PC-3 (cell line): ENCODE measurements at places on chromosomes 7 and 10. TPM values are rescaled to one million over a fixed set of nuclear protein-coding genes. Genes with fewer than 3 reads are reported as not detected.

Gene SCART1
- 2.4 and 5.1 TPM in 2 replicates for total RNA-seq

Gene C7orf25
- 2.5 and 3.2 TPM in 2 replicates for total RNA-seq

Gene HMX3
- 0.51 TPM in 1 of 2 replicates, not detected in the other for total RNA-seq

Gene TDRD1
- total RNA-seq: not detected in 2 replicates

Gene SLC13A1
- total RNA-seq: not detected in 2 replicates

- no peak overlapping the region for H3K4me3 ChIP-seq
- H3K36me3 ChIP-seq: no peaks in the 10 kb centered on the region
- H3K27ac ChIP-seq: no peak overlapping the region
- no peaks in the 10 kb centered on the region for H3K4me1 ChIP-seq
These were observed 77.4 kb upstream of the ANLN start for GRCh38 chr7:36312064-36312914.

GRCh38 chr10:44439239-44439957 lies 54.5 kb upstream of the CXCL12 start:
- no peak overlapping the region for H3K4me3 ChIP-seq
- DNase-seq: no peak
- no peaks in the 10 kb centered on the region for H3K4me1 ChIP-seq
- H3K27ac ChIP-seq: no peak overlapping the region
- no peaks in the 10 kb centered on the region for H3K36me3 ChIP-seq
- no peaks in the 10 kb centered on the region for H3K27me3 ChIP-seq

GRCh38 chr7:12056381-12056780 lies 154.7 kb upstream of the TMEM106B start:
- H3K27me3 ChIP-seq: no peaks in the 10 kb centered on the region
- H3K27ac ChIP-seq: no peak overlapping the region
- H3K4me1 ChIP-seq: no peaks in the 10 kb centered on the region
- peaks cover 7% of the 10 kb centered on the region; the same call in 1 of the 2 replicates for H3K36me3 ChIP-seq
- no peak overlapping the region for H3K4me3 ChIP-seq

DNA sequence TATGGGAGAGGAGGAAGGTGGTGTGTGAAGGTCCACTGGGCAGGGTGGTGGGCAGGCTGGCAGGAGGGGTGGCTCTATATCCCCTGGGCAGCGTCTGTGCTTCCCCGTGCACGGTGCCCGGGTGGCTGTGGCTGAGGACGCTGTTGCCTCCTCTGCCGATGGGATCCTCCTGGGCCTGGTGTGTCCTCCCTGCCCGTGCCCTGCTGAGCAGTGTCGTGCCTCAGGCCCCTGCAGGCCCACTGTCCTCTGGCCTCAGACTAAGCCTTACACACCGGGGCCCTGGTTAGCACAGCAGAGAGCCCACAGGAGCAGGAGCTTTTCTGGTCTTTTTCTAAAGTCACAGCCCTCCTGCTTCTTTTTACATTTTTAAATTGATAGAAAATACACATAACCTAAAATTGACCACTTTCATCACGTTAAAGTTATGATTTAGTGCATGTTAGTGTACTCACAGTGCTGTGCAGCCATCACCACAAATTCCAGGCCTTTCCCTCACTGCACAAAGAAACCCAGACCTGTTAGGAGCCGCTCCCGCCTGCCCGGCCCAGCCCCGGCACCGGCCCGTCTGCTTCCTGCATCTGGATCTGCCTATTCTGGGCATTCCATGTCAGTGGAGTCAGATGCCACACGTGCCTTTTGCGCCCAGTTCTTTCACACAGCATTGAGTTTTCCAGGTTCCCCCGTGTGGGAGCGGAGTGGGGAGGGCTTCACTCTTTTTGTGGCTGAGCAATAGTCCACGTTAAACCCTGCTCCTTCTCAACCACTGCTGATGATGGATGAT lies 19.4 kb downstream of the PFKFB3 start:
- H3K4me3 ChIP-seq: no peak overlapping the region
- H3K27me3 ChIP-seq: no peaks in the 10 kb centered on the region
- DNase-seq: no peak

DNA sequence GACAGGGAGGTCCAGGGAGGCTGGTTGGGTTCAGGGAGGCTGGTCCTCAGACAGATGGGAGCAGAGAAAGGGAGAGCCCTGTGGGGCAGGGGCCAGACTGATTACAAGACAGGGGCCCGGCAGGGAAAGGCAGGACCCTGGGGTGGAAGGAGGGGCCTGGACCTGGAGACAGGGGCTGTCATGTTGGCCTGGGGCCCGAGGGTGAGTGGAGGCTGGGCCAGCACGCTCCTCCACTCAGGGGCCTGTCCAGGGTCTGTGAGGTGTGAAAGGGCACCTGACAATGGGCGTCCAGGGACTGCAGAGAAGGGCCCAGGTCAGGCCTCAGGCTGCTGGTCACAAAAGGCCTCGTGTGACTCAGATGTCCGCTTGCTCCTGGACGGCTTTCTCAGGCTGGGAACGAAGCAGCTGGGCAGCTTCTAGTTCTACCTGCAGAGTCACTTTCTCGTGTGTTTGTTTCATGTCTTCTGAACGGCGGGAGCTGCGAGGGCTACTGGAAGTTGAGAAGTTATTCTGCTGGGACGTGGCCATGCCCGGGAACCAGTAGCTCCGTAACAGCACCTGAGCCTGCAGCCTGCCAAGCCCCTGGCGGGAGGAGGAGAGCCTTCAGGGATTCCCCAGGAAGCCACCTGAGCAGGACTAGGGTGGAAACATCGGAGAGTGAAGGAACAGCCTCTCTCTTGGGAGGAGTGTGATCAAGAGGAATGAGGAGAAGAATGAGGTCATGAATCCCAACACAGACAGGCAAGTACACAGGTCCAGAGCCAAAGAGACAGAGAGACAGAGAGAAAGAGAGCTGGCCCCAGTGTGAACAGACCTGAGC lies 65.8 kb downstream of the KLF6 start:
- H3K4me3 ChIP-seq: no peak overlapping the region
- H3K27me3 ChIP-seq: no peaks in the 10 kb centered on the region
- no peak overlapping the region for H3K27ac ChIP-seq
- no peak for DNase-seq
- H3K36me3 ChIP-seq: no peaks in the 10 kb centered on the region

GRCh38 chr7:2084781-2085505 lies 147.8 kb downstream of the MAD1L1 start:
- no peaks in the 10 kb centered on the region for H3K27me3 ChIP-seq
- H3K4me1 ChIP-seq: no peaks in the 10 kb centered on the region
- H3K27ac ChIP-seq: no peak overlapping the region
- H3K4me3 ChIP-seq: no peak overlapping the region

GRCh38 chr10:109427411-109427810 lies 495.9 kb downstream of the XPNPEP1 start:
- H3K27me3 ChIP-seq: no peaks in the 10 kb centered on the region
- DNase-seq: peak; percentile 57
- no peak overlapping the region for H3K4me3 ChIP-seq
- H3K36me3 ChIP-seq: no peaks in the 10 kb centered on the region
- H3K27ac ChIP-seq: no peak overlapping the region

DNA sequence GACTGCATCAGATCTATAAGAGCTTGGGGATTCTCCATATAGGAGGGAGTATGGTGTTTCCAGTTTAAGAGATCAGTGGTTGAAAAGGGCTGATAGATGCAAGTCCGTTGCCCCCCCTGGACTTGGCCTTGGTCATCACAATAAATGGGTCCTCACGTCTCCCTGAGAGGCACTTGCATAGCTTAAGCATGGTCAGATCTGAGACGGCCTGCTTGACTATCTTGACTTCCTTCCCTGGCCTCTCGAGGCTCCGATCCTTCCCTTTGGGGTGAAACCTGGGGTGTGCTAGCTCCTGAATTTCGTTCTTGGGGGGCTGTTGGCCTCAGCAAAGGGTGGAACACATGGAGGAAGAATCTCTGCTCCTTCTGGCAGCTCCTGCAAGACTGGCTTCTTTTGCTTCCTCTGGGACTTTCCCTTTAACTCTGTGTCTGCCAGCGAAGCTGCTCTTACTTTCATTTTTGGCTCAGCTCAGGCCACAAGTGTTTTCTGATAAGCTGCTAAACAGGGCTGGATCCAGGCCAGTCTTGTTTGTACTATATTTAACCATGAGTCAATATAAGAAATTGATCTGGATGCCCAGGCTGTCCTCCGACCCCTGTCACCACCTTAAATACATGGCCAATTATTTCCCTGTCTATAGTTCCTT lies 11.2 kb upstream of the ZNF485 start:
- no peaks in the 10 kb centered on the region for H3K36me3 ChIP-seq
- peak overlapping the region; percentile 58 for H3K4me3 ChIP-seq
- no peak overlapping the region for H3K27ac ChIP-seq

DNA sequence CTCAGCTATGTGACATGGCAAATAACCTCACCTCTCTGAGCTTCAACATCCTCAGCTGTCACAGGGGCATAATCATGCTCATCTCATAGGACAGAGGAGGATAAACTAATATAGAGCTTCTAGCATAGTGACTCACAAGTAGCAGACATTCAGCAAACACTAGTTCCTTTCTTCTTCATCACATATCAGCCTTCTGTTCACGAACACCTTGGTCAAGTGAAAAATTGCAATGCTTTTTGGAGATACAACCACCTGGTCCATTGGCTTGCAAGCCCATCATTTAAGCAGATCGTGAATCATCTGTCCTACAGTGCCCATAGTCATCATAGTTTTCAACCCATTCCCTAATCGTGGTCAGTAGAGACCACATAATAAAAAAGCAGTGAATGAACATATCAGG lies 277.9 kb upstream of the YAE1 start:
- H3K4me3 ChIP-seq: no peak overlapping the region
- no peak for DNase-seq
- no peak overlapping the region for H3K27ac ChIP-seq
- H3K4me1 ChIP-seq: no peaks in the 10 kb centered on the region
- H3K27me3 ChIP-seq: peaks cover 37% of the 10 kb centered on the region
- H3K36me3 ChIP-seq: no peaks in the 10 kb centered on the region

- H3K27me3 ChIP-seq: no peaks in the 10 kb centered on the region
- no peak overlapping the region for H3K27ac ChIP-seq
- H3K4me1 ChIP-seq: no peaks in the 10 kb centered on the region
- H3K36me3 ChIP-seq: no peaks in the 10 kb centered on the region
- no peak overlapping the region for H3K4me3 ChIP-seq
These were observed 271.6 kb downstream of the CCDC3 start for GRCh38 chr10:12729885-12730284.

DNA sequence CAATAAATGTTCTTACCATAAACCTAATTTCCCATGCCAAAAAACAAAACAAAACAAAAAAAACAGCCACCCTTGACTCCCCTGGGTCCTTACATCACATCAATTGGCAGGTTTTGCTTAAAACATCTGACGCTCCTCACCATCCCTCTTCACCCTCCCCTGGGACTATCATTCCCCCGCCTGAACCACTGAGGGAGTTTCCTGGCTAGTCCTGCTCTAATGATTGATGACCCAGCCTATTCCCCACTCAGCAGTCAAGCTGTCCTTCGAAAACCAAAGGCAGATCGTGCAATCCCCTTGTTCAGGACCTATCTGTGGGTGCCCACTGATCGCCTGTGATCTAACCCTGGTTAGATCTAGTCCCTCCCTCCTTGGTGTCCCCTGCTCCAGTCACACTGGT lies 11.2 kb upstream of the FRMPD2 start:
- H3K27me3 ChIP-seq: no peaks in the 10 kb centered on the region; the same call in 1 of the 2 replicates
- no peak overlapping the region for H3K4me3 ChIP-seq
- no peaks in the 10 kb centered on the region for H3K36me3 ChIP-seq
- no peak overlapping the region for H3K27ac ChIP-seq
- H3K4me1 ChIP-seq: no peaks in the 10 kb centered on the region

DNA sequence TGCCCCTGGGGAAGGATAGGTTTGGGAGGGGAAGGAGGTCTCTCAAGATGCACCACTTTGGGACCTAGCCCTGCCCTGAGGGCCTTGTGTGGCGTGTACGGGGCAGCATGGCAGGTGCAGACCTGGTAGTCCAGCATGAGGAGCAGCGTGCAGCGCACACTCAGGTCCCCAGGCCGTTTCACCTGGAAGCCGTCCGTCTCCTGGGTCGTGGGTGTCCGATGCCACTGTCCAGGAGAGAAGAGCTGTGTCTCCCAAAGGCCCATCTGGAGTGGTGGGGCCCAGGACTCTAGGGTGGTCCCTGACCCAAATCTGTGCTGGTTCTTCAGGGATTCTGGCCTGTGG lies 6.8 kb downstream of the SMARCD3 start:
- no peaks in the 10 kb centered on the region for H3K4me1 ChIP-seq
- H3K4me3 ChIP-seq: no peak overlapping the region
- peaks cover 5% of the 10 kb centered on the region for H3K36me3 ChIP-seq

DNA sequence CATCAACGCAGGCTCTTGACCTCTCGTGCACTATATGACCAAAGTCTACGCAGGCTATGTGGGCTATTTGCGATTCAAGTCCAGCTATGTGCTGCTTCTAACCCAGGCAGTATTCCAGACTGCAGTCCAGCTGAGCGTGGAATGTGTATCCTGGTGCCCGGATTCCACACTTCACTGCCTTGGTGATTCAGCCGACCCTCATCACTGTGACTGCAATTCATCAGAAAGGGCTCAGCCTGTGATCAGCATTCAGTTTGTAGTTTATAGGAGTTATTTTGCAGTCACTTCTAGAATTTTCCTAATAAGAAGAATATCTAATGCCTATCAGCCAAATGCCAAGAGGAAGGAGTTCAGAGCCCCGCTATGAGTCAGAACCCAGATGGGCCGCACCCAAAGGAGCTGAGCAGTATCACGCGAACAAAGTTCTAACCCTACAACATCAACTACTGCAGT lies 119.8 kb upstream of the LANCL2 start:
- peak; percentile 49 for DNase-seq
- H3K27me3 ChIP-seq: no peaks in the 10 kb centered on the region
- H3K4me1 ChIP-seq: peaks cover 26% of the 10 kb centered on the region
- H3K36me3 ChIP-seq: no peaks in the 10 kb centered on the region

DNA sequence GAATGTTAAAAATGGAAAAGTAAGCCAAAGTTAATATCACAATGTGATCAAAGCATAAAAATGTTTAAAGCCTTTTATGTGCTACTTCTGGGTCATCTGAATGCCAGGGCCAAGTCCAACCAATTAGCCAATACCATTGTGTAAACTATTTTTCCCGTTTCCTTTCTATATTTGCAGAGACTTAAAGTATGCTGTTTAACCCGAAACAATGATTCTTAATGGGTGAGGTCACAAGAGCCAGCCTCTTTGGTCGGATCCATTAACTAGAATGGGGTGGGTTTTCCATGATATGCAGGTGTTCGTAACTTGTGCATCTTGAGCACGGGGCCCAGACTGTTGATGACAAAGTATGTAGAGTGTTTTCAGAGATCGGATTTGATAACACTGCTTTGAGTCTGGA lies 111.3 kb upstream of the IGFBP3 start:
- DNase-seq: peak; percentile 41
- H3K27ac ChIP-seq: peak overlapping the region; percentile 95
- no peak overlapping the region for H3K4me3 ChIP-seq
- H3K36me3 ChIP-seq: no peaks in the 10 kb centered on the region
- H3K4me1 ChIP-seq: peaks cover 37% of the 10 kb centered on the region

DNA sequence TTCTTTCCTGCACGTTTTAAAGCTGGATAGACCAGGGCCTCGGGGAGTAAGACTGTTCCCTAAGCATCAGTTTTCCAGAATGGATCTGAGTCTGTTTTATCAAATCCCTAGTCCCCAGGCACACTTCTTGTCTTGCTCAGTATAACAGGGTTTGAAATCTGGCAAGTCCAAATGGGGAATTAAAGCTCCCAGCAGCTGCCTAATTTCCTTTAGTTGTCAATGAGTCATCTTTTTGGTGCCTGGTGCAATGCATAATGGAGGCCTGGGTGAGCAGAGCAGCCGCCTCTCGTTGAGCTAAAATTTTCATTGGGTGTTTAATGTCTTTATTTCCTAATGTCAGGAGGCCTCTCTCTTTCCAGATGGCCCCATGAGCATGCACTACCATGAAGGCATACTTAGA lies 87.9 kb downstream of the STRA8 start:
- no peaks in the 10 kb centered on the region for H3K27me3 ChIP-seq
- no peak overlapping the region for H3K27ac ChIP-seq
- peaks cover 4% of the 10 kb centered on the region; the same call in 1 of the 2 replicates for H3K4me1 ChIP-seq
- DNase-seq: no peak
- H3K36me3 ChIP-seq: no peaks in the 10 kb centered on the region
- H3K4me3 ChIP-seq: no peak overlapping the region
